ENCODE measurements at places on chromosomes 3 and 15.

GRCh38 chr3:49157289-49157688 is 8.8 kb downstream of the CCDC71 start:
- DNase-seq: no peak

DNA sequence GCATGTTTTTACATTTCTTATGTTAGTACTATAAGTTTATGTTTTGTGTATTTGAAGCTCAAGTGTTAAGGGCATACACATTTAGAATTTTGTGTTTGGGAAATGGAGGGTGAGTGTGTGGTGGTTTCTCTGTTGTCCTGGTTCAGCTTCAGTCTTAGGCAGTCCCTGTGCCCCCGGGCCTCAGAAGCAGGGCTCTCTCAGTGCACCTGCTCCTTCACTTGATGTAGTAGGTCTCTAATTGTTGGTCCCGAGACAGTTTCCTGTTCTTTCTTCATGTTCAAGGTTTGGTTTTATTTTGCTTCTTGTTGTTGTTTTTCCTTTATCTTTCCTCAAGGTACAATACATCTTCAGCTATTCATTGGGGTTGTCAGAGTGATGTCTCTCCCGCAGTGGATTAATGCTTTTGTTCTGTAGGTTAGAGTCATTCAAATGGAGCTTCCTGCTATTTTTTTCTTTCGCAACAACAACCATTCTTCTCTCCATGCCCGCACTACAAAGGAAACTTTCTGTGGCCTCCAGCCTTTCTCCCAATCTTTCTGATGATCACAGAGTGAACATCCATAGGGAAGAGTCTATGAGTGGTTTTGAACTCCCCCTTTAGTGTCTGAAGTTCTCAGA is 177.8 kb upstream of the GOLGA6L4 start:
- no peak for DNase-seq

DNA sequence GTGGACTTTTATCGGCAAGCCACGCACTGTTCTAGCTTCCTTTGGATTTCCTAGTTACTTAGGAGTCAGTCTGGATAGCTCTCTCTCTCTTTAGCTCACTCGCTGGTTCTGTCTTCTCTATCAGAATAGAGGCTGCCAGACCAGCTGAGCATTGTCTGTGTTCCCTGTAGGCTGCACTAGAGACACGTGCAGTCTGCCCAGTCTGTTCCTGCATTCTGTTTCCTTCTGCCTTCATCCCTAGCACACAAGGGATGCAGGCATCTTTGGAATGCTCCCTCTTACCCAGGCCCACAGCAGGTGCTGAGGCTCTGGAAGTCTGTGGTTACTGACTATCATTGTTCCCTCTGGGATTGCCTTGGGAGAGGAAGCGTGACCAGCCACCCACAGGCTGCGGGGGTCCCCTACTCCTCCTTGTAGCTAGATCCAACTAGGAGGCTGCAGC is 322.8 kb downstream of the ZNF621 start:
- no peak for DNase-seq

DNA sequence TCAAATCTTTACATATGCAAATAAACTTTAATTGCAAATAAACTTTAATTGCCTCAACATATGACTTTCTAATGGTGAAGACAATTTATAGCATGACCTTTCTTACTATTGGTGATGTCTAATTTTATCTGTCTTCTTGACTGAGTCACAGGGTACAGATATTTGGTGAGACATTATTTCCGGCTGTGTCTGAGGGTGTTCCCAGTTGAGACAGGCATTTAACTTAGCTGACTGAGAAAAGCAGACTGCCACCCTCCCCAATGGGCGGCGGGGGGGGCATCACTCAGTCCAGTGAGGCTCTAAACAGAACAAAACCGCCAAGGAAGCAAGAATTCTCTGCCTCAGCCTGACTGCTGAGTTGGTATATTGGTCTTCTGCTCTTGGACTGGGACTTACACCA is 160.0 kb downstream of the TBL1XR1 start:
- DNase-seq: no peak

DNA sequence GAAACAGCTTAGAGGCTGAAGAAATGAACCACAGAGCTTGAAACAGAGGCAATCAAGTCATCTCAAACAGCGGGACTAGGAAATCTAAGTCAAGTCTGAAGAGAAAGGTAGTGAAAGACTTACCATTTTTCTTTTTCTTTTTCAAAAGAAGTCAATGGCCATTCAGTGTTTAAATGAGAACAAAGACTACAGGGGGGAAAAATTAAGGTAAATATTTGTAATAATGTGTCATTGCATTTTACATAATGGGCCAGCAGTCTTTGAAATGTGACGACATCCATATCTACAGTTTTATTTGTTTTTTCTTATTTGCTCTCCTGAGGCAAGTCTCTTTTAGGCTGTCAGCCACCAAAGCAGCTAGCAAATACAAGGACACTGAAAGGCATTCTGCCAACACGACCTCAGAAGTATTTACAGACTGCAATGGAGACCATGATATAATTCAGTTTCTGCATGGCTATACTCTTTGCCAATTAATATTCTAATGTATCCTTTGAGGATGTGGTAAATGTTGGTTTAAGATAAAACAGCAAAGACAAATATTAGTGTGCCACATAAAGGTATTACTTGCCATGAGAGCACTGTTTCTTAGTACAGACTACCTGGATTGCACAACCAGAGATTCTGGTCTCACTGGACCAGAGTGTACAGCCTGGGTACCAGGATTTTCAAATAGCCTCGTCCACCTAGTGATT is 307.0 kb upstream of the THBS1 start:
- peak; percentile 93 for DNase-seq

DNA sequence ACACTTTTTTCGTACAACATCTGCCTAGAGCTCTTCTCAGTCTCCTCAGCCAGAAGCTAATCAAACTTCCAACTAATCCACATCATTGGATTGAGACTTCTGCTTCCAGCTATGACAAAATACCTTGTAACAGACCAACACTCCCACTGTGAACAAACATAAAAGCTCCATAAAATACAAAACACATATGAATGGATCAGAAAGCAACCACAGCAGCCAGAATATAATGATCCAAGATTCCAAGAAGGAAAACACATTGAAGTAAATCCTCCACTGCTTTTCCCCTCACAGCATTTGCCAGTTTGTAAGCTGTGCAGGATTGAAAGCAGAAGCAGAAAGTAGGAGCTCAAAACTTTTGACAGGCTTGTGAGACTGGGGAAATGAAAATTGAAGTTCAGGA is 863.2 kb downstream of the TUSC7 start:
- DNase-seq: no peak
